ENCODE measurements at places on chromosomes 12 and 14.

DNA sequence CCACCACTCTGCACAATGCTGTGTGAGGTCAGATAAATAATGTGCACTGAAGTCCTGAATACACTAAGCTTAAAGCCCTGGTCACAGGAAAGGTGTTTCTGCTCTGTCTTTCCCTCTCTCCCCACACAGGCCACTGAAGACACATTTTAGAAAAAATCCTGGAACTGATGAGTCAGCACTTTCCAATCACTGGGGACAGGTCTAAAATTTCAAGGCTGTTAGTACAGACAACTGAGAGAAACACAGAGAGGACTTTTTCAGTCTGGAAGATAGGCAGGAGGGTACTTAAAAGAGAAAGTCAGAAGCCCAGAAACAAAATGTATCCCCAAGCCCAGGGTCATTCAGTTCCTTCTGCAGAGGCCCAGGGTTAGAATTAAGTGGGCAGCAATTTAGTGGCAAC lies 333.9 kb upstream of the CCDC196 start:
- no peak for DNase-seq

- DNase-seq, result no peak
Measured at GRCh38 chr12:130969223-130969622, 15.5 kb downstream of the ADGRD1 start.

- DNase-seq, result peak; percentile 77
Measured at GRCh38 chr12:27969624-27970400, 2.7 kb downstream of the PTHLH start.

DNA sequence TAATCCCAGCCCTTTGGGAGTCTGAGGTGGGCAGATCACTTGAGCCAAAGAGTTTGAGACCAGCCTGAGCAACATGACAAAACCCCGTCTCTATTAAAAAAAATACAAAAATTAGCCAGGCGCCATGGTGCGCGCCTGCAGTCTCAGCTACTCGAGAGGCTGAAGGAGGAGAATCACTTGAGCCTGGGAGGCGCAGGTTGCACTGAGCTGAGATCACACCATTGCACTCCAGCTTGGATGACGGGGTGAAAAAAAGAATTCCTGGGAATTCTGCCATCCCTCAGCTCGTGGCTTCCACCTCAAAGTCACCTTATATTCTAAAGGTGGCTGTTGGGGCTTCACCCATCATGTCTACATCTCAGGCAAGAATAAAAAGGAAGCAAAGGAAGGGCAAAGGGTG lies 12.9 kb downstream of the BCL2L14 start:
- DNase-seq, result no peak

- DNase-seq, result peak; percentile 52
Measured at GRCh38 chr14:30295980-30296379, 263.0 kb upstream of the G2E3 start.

DNA sequence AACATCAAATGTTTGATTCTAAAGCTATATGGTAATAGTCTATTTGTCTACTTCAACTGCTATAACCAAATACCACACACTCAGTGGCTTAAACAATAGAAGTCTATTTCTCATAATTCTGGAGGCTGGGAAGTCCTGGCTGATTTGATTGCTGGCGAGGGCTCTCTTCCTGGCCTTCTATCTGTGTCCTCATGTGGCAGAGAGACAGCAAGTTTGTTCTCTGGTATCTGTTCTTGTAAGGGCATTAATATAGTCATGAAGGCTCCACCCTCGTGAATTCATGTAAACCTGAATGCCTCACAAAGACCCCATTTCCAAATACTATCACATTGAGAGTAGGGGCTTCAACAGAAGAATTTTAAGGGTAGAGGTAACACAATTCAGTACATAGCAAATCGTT lies 34.1 kb downstream of the TRMT5 start:
- no peak for DNase-seq

DNA sequence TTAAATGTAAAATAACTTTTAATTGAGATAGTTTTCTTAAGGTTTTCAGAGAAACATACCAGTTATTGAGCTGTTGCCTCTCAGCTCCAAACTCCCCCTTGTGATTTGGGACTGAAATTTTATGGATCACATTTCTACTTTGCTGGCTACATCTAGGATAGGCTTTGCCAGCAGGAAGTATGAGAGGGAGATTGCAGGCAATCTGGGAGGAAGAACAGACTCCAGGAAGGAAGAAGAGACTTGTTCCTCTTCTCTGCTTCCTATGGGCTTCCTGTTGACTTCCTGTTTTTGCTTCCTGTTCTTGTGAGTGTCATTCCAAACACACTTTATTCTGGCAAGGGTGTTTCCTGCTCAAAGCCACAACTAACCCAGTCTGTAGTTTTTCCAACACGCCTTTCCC lies 312.9 kb downstream of the ITPR2 start:
- no peak for DNase-seq

DNA sequence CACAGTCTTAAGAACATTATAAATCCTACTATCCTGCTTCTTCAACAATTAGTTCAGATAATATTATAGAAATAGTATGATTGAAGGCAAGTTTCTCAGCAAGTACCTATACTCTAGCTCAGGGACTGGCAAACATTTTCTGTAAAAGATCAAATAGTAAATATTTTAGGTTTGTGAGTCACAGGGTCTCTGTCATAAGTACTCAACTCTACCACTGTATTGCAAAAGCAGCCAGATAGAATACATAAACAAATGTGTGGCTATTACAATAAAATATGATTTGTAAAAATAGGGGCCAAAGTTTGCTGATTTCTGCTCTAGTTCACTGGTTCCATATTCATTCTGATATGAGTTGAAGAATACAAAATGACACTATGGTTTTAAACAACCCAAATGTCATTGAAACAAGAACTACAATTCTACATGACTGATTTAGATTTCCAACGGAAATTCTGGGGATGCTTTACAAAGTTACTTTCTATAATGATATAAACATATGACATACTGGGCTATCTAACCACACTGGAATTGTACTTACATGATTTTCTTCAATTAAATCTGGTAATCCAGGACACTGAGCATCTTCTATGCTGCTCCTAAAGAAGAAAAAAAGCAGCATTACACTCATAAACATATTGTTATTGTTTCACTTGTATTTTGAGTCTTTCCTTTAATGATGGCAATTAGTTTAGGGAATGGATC lies 23.2 kb downstream of the LGALS3 start:
- no peak for DNase-seq

- DNase-seq, result no peak
Measured at GRCh38 chr14:32607399-32607798, 278.3 kb downstream of the AKAP6 start.

- DNase-seq, result no peak
Measured at GRCh38 chr12:57046947-57047890, 2.7 kb downstream of the MYO1A start.

DNA sequence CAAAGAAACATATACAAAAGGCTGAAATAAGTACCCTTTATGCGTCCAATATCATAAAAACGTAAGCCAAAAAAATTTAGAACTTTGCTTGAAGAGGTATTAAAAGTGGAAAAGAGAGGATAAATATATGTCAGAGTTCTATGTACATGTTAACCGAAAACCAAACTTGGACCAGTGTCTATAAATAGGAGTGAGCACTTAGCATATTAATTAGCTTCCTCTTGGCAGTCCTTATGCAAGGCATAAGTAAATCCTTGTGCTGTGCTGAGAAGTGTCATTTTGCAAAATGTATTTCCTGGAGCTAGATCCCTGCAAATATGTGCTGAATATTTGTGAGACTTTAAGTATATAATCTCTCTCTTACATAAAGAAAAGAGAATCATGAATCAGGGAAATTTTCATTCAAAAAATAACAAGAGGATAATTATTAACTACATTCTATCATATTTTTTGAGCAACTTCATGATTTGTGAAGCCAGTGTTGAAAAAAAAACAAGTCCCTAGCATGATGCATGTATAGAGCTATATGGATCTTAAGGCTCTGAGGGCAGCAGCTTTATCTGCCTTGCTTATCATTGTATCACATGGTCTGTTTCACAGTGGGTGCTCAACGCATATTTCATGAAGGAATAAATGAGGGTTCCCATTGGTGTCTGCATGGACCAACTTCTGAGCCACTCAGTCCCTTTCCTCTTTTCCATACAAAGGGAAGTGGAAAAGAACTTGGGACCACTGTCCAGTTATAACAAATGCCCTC lies 326.1 kb downstream of the PDZRN4 start:
- no peak for DNase-seq

DNA sequence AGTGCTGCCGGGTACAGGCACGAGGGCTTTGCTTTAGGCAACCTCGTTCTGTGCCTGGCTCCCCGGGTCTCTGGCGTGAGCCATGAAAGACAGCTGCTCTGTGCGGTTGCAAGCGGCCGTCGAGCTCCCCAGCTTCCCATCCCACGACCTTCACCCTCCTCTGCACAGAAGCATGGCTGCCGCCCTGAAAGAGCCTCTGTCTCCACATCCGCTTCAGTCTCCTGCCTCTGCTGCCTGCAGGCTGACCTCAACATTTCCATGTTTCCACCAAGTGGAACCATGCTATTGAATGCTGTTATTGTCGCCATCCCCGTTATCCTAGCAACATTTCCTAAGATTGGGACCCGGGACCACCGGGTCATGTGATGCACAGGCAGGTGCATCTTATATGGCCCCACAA lies 57.1 kb downstream of the KDM2B start:
- DNase-seq, result no peak

GRCh38 chr14:58707949-58708348 lies 70.2 kb downstream of the DACT1 start:
- DNase-seq, result no peak

GRCh38 chr12:94143438-94143837 lies 4.9 kb upstream of the PLXNC1 start:
- DNase-seq, result no peak

DNA sequence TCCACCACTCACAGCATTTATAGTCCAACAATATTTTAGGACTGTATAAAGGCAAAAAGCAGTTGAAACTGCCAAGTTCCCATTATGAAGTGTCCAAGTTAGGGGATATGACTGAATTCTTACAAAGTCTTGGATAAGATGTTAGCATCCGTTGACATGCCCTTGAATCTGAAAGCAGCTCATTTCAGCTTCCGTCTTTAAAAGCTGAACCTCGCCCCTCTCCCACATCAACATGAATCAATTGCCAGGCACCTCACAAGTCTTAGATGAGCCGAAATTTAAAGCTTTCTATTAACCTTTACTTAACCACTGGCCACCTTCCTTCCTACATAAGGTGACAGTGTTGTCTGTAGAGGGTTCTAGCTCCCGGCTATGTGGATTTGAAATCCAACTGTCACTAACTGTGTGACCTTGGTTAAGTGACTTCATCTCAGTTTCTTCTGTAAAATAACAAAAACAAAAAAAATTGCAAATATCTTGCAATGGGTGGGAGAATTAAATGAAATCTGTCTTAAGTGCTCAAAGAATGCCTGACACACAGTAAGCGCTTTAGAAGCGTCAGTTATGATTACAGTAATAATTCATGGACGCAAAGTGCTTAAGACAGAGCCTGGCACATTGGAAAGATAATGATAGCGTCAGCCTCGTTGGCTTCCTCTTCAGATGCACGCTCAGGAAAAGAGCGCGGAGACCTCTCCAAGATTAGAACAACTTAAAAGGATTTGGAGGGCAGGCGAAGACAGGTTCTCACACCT lies 1.2 kb downstream of the PPP1CC start:
- DNase-seq, result no peak

DNA sequence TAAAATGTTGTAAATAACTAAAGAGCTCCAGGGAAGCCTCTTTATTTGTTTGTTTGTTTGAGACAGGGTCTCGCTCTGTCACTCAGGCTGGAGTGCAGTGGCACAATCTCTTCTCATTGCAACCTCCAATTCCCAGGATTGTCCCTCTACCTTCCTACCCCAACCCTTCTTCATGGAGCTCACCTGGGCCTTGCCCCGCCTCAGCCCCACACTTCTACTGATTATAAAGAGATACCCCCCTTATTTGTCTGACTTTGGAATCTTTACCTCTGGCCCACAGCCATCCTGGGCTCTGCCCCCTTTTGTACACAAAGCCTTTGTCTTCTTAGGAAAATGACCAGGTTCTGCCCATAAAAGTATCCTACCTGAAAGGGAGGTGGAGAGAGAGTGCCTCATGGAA lies 9.1 kb upstream of the BLTP3B start:
- DNase-seq, result no peak

GRCh38 chr14:94505206-94505605 lies 4.1 kb downstream of the SERPINA12 start:
- no peak for DNase-seq

DNA sequence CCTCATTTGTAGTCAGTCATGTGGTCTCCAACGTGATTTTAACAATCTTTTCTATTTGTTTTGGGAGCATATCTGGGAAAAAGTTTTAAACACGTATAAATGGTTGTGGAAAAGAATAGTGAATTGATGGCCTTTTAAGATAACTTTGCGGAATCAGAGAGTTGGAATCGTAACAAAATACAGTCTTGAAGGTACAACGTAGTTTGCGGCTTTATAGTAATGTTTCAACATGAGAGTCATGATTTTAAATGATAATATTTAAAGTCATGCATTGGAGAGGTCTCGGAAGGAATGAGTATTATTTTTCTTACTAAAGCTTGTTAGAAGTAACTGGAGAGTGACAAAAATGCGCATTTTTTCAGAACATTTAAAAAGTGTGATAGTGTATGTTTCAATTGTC lies 1.6 kb downstream of the AEBP2 start:
- DNase-seq, result no peak

DNA sequence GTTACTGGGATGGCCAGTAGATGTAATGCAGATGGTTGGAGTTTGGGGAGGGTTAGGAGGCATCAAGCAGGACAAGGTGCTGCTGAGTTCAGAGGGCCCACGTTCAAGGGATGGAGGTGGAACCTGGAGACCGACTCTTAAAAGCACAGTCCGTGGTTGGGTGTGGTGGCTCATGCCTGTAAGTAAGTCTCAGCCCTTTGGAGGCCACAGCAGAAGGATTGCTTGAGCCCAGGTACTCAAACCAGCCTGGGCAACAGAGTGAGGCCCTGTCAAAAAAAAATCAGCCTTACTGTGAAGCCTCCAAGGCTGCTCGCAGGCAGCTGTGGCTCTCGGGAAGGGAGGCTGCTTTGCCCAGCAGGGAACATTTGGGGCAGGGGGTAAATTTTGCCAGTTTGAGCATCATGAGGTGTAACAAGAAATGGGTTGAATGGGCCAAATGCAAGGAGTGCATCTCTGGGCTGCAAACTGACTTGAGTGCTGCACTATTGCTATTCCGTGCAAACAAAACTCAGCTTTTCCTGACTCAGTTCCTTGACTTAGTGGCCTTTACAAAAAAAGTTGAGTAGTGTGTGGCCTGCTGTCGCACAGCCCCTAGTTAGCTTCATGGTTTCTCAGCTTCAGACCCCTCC lies 55.0 kb downstream of the ANAPC7 start:
- no peak for DNase-seq

- no peak for DNase-seq
Measured at GRCh38 chr12:130014485-130014807, 110.6 kb upstream of the TMEM132D start.

DNA sequence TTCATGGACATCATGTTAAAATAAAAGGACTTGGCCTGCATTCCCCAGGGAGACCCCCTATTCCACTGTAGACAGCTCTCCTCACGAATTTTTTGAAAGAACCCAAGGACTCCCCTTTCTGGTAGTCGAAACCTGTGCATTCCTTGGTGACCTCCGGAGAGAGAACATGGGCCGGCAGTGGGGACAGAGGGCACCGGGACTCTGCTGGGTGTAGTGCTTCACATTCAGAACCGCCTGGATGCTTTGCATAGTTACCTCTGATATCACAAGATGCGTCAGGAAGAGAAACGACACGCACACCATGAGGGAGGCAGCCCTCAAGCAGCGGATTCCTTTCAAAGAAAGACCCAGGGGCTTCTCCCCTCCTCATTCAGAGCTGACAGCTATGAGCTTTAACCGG lies 9.7 kb downstream of the CKAP4 start:
- no peak for DNase-seq

Measured in foreskin keratinocyte (primary cell).